ENCODE measurements at places on chromosomes 2 and 18.

DNA sequence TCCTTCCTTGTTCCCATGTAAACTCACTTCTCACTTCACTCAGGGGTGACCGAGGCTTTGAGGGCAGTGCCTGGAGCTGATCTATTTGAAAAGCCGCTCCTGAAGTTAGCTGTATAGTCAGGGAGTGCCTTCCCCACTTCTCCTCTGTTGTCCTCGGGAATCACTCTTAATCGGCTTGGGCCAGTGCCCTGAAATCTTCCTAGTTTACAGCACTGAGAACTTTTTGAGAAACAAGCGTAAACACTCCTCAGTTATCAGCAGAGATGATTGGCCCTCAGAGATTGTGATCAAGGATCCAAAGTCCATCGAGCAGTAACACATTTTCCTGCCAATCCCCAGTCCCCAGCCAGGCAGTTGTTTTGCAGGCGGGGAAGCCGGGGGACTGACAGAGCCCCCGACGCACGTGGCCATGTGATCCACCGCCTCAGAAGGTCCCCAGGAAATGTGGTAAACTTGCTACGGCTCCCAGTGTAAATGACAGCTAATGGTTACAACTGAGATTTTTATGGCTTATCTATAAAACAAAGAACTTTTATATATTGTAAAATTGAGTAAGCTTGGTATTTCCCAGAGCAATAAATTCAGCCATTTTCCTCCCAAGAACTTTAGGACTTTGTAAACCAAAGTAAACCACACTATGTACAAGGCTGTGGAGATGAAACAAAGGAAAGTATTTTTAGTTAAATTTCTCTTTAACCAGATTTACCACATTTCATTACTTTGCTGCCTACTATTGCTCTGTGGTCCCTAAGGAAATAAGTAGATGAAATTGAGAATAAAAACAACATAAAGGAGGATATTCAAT is 53.5 kb downstream of the C18orf63 start:
- peaks cover 5% of the 10 kb centered on the region for H3K27me3 ChIP-seq
- DNase-seq: no peak
- H3K36me3 ChIP-seq: no peaks in the 10 kb centered on the region
- H3K4me3 ChIP-seq: no peak overlapping the region
- no peaks in the 10 kb centered on the region for H3K4me1 ChIP-seq
- no peak overlapping the region for H3K27ac ChIP-seq

DNA sequence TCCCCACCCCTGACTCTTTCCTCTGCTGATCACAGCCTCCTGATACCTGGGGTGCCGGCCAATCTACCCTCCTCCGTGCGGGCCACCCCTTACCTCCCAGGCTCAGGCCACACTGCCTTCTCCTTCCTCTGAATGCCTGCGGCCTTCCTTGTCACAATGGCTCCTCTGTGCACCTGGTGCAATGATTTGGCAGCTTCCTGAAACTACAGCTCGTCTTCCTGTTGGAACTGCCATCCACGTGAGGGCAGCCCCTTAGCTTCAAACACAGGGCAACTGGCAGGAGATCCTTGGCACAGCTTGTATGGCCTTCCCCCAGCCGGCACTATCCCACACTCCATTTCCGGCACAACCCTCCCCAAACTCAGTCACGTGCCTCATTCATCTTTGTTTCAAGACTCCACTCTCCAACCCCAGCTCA is 69.0 kb downstream of the STPG4 start:
- H3K27ac ChIP-seq: peak overlapping the region; percentile 47
- H3K4me1 ChIP-seq: peaks cover 37% of the 10 kb centered on the region
- DNase-seq: no peak
- H3K4me3 ChIP-seq: no peak overlapping the region
- no peaks in the 10 kb centered on the region for H3K36me3 ChIP-seq
- no peaks in the 10 kb centered on the region for H3K27me3 ChIP-seq

GRCh38 chr2:15884790-15885189 is 55.6 kb upstream of the MYCN start:
- no peaks in the 10 kb centered on the region for H3K27me3 ChIP-seq
- no peak overlapping the region for H3K27ac ChIP-seq
- no peaks in the 10 kb centered on the region for H3K36me3 ChIP-seq
- no peak for DNase-seq
- H3K4me1 ChIP-seq: peaks cover 27% of the 10 kb centered on the region

DNA sequence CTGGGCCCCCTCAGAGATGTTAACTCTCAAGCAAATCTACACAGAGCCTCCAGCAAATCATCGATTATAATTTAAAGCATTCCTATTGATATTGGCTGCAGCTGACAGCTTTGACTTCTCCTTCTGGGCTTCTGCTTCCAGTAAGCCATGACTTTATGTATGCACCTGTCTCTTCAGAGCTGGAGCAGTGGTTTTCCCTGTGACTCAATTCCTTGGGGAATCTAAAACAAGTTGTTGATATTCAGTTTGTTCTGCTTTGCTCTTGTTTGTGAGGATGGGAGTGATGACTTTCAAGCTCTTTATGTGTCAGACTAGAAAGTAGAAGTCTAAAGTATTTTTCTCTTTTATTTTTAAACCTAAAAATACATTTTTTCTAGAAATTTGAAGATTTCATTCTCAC is 45.1 kb upstream of the TNP1 start:
- H3K4me3 ChIP-seq: no peak overlapping the region
- peaks cover 38% of the 10 kb centered on the region for H3K4me1 ChIP-seq
- H3K36me3 ChIP-seq: peaks cover 10% of the 10 kb centered on the region
- H3K27ac ChIP-seq: peak overlapping the region; percentile 32
- H3K27me3 ChIP-seq: no peaks in the 10 kb centered on the region

DNA sequence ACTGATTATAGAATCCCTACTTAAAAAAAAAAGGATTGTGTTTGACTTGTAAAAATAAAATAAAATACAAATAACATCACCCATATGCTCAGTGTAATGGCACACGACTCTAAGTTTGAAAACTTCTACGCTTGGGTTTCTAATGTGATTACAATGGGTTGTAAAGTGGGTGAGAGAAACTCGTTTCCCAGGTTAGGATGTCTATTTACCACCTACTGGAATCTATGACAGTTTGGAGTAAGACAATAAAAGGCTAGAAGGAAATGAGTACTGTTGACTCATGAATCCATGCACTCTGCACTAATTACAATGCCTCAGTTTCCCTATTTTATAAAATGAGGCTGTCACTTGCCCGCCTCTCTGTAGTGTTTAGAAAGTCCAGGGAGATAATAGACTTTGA is 204.2 kb upstream of the FBXO11 start:
- H3K36me3 ChIP-seq: no peaks in the 10 kb centered on the region
- no peaks in the 10 kb centered on the region for H3K27me3 ChIP-seq
- DNase-seq: no peak
- H3K27ac ChIP-seq: no peak overlapping the region
- peak overlapping the region; percentile 94 for H3K4me3 ChIP-seq

DNA sequence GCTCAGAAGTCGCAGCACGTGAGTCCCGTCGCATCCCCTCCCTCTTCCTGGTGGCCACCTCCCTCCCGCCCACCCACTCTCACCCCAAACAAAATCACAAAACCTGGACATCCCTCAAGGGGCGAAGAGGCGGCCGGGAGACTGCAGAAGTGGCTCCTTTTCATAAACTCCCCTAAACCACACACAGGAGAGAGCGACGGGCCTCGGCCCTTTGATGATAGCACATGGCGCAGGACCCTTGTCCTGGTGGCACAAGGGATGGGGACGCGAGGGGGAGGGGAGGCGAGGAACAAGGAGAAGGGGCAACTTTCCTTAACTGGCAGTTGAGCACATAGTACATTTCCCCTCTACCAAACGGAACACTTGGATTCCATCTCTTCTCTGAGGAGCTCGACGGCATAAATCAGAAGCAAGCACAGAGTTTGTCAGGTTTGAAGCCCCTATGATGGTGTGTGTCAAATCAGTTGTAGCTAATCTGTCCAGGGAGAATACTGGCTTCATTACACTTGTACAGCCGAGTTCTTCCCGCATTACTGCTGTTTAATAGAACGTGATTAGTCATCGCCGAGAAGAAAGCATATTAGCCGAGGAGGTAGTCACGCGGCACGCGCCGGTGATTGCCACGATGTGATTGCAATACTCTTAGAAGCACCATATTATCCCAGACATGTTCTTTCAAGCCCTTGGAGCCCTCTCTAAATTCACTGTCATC is 43.8 kb downstream of the GBX2 start:
- DNase-seq: no peak
- H3K4me1 ChIP-seq: peaks cover 11% of the 10 kb centered on the region
- H3K4me3 ChIP-seq: no peak overlapping the region
- peaks cover 3% of the 10 kb centered on the region for H3K36me3 ChIP-seq
- no peak overlapping the region for H3K27ac ChIP-seq

DNA sequence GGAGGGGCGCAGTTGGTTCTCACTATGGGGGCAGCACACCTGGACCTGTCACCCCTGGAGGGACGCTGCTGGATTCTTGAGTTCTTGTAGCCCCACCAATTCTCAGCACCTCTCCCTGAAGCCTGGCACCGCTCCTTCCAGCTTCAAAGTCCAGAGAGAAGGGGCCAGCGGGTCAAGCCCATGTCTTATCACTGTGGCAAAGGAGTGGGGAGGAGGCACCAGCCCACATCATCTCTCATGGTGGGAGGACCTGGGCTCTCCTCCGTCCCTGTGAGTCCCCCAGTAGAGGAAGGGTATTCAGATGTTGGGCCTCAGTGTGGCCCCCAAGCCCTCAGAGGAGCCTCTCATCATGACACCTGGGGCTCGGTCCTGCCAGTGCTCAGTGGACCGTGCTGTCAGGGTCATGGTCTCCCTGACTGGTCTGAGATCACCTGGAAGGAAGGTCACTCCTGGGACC is 67.4 kb downstream of the HS1BP3 start:
- no peaks in the 10 kb centered on the region for H3K36me3 ChIP-seq
- H3K4me1 ChIP-seq: peaks cover 72% of the 10 kb centered on the region
- no peaks in the 10 kb centered on the region for H3K27me3 ChIP-seq
- no peak overlapping the region for H3K27ac ChIP-seq

DNA sequence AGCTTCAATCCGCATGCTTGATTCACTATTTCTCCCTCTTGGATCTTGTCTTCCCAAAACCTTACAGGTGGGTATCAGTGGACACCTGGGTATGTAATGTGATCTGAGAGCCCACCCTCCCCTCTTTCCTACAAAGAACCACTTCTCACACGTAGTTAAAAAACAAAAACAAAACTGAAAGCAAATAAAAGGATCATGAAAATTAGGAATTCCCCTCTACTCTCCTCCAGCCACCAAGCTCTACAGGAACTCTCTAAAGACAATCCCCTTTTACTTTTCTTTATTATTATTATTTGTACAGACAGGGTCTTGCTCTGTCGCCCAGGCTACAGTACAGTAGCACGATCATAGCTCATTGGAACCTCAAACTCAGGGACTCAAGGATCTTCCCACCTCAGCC is 40.8 kb upstream of the MYO1B start:
- no peak for DNase-seq
- H3K27ac ChIP-seq: no peak overlapping the region
- no peaks in the 10 kb centered on the region for H3K27me3 ChIP-seq
- H3K4me1 ChIP-seq: peaks cover 16% of the 10 kb centered on the region
- H3K36me3 ChIP-seq: peaks cover 3% of the 10 kb centered on the region
- H3K4me3 ChIP-seq: no peak overlapping the region

DNA sequence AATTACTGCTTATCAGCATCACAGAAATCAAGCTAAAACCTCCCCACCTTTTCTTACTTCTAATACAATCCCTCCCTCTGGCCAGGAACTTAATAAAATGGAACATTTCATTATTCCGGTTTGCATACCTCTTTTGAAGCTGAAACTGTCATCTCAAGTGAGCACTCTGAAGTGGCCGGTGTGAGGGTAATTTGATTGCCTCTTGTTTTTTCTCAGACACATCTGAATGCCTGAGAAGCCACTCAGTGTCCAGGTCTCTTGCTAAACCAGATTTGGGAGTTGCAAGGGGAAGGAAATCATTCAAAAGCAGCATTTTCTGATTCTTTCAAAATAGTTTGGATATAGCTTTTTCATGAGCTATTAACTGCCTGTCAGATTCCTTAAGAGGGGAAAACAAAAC is 190.3 kb downstream of the C1D start:
- no peak overlapping the region for H3K27ac ChIP-seq
- H3K27me3 ChIP-seq: peaks cover 6% of the 10 kb centered on the region
- H3K4me3 ChIP-seq: no peak overlapping the region

DNA sequence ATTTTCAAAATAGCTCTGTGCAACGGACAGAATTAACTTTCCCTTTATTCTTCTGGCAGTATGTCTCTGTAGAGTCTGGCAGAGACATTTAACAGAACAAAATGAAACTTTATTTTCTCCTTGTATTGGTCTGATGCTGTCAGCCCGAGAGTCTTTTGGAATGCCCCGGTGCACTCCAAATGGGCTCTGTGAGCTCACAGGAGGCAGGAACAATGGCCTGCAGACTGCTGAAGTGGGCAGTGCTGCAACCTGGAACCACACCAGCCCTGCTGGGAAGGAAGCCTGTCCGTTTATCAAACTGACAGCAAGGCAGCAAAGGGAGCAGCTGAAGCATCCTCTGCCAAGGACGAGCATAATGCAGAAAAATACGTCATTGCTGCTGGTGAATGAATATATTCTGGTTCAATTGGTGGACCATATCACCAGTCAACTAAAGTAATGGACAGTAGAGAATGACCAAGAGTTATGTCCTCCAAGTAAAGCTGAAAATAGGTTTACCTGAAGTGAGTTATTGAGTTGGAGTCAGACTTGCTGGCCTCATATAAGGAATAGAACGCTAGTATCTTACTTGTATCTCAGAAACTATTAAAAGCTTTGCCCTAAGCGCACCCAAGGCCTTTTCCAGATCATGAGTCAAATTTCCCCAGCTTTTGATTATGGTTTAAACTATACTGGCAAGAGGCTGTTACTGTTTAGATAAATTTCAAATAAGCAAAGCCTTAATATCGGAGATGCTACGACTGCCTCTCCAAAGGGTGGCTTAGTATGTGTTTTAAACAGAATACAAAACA is 207.6 kb upstream of the TANK start:
- H3K36me3 ChIP-seq: no peaks in the 10 kb centered on the region
- H3K27ac ChIP-seq: no peak overlapping the region
- no peaks in the 10 kb centered on the region for H3K4me1 ChIP-seq
- no peak overlapping the region for H3K4me3 ChIP-seq
- no peaks in the 10 kb centered on the region for H3K27me3 ChIP-seq
- no peak for DNase-seq

- H3K4me3 ChIP-seq: no peak overlapping the region
- peak overlapping the region; percentile 57 for H3K27ac ChIP-seq
- no peaks in the 10 kb centered on the region for H3K27me3 ChIP-seq
- no peak for DNase-seq
- H3K4me1 ChIP-seq: peaks cover 40% of the 10 kb centered on the region
Measured at GRCh38 chr2:150620416-150620815, 132.9 kb upstream of the RND3 start.

DNA sequence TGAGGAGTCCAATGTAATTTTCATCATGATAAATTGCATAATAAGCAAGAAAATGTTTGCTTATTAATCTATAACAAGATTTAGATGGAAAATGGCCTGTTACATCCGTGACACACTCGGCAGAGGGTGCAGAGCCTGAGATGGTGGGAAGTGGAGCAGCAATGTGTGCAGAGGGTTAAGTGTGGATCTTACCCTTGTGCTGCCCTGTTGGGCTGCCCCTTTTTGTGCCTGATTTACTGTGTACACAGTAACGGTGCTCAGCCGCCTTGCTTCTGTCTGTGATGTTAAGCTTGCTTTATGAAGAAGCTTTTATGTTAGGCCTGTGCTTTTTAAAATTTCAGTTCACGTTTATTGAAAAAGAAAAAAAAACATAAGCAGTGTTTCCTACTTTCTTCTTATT is 220.2 kb upstream of the BOD1L2 start:
- no peak overlapping the region for H3K4me3 ChIP-seq
- no peaks in the 10 kb centered on the region for H3K4me1 ChIP-seq
- H3K27ac ChIP-seq: peak overlapping the region; percentile 52
- peaks cover 10% of the 10 kb centered on the region for H3K27me3 ChIP-seq
- no peaks in the 10 kb centered on the region for H3K36me3 ChIP-seq

GRCh38 chr2:65823511-65823910 is 391.1 kb upstream of the SPRED2 start:
- no peak for DNase-seq
- H3K4me3 ChIP-seq: no peak overlapping the region

Data from neural crest cell (in vitro differentiated cells).